ENCODE measurements at places on chromosomes 11 and 22. TPM values are rescaled to one million over a fixed set of nuclear protein-coding genes. Genes with fewer than 3 reads are reported as not detected.
A peak's percentile ranks its signal among the peaks of the same experiment; 100 is the strongest.

GRCh38 chr22:44191036-44191454, 10.3 kb downstream of the PARVG start:
- H3K27ac ChIP-seq: no peak overlapping the region
- H3K27me3 ChIP-seq: no peaks in the 10 kb centered on the region
- H3K4me1 ChIP-seq: no peaks in the 10 kb centered on the region
- H3K36me3 ChIP-seq: no peaks in the 10 kb centered on the region
- DNase-seq: peak; percentile 38
- no peak overlapping the region for H3K4me3 ChIP-seq

DNA sequence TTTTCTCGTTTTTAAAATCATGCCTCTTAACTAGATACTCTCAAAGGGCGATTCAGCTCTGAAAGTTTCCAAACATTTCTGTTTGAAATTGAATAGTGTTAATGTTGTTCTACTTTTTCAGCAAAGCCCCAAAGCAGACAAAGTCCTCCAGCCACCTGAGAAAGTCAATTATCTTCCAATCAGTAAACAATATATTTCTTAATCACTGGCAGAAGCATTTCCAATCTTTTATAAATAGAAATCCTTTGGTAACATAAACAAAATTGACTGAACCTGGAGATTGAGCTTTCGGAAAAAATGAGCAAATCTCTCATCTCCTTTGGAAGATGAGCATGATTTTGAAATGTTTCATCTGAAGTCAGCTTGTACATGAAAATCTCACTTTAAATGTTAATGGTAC, 84.4 kb upstream of the FIBIN start:
- H3K27me3 ChIP-seq: no peaks in the 10 kb centered on the region
- no peak overlapping the region for H3K27ac ChIP-seq
- no peak for DNase-seq
- no peak overlapping the region for H3K4me3 ChIP-seq

DNA sequence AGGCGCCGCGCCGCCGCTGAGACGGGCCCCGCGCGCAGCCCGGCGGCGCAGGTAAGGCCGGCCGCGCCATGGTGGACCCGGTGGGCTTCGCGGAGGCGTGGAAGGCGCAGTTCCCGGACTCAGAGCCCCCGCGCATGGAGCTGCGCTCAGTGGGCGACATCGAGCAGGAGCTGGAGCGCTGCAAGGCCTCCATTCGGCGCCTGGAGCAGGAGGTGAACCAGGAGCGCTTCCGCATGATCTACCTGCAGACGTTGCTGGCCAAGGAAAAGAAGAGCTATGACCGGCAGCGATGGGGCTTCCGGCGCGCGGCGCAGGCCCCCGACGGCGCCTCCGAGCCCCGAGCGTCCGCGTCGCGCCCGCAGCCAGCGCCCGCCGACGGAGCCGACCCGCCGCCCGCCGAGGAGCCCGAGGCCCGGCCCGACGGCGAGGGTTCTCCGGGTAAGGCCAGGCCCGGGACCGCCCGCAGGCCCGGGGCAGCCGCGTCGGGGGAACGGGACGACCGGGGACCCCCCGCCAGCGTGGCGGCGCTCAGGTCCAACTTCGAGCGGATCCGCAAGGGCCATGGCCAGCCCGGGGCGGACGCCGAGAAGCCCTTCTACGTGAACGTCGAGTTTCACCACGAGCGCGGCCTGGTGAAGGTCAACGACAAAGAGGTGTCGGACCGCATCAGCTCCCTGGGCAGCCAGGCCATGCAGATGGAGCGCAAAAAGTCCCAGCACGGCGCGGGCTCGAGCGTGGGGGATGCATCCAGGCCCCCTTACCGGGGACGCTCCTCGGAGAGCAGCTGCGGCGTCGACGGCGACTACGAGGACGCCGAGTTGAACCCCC, 798 bp downstream of the BCR start:
- no peak for DNase-seq
- peaks cover 50% of the 10 kb centered on the region for H3K4me1 ChIP-seq
- peak overlapping the region; percentile 76 for H3K4me3 ChIP-seq
- no peak overlapping the region for H3K27ac ChIP-seq
- no peaks in the 10 kb centered on the region for H3K27me3 ChIP-seq

DNA sequence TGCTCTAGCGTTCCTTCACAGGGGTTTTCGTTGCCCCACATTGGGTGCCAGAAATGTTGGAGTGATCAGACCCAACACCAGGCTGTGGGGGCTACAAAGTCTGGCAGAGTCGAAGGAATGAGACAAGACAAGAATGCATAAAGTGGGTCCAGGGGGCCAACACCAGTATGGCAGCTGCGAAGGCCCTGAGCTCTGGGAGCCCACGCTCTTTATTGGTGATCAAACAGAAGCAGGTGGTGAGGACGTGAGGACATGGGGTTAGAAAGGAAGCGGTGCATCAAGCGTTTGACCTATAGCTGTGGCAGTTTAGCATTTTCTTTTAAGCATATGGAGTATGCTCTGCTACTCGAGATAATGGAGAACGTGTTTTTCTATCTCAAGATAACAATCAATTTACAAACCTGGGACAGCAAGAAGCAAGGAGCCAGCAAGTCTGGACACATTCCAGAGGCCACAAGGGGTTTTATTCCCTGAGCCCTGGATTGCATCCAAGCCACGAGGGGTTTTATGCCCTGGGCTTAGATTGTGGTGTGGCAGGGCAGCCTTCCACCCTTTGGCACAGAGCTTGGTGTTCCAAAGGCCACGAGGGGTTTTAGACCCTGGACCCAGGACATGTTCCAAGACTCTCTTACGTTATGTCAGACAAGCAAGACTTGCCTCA, 3.9 kb upstream of the DNAJB13 start:
- H3K27ac ChIP-seq: no peak overlapping the region
- H3K27me3 ChIP-seq: no peaks in the 10 kb centered on the region
- DNase-seq: no peak
- no peaks in the 10 kb centered on the region for H3K36me3 ChIP-seq
- H3K4me3 ChIP-seq: no peak overlapping the region
- no peaks in the 10 kb centered on the region for H3K4me1 ChIP-seq

DNA sequence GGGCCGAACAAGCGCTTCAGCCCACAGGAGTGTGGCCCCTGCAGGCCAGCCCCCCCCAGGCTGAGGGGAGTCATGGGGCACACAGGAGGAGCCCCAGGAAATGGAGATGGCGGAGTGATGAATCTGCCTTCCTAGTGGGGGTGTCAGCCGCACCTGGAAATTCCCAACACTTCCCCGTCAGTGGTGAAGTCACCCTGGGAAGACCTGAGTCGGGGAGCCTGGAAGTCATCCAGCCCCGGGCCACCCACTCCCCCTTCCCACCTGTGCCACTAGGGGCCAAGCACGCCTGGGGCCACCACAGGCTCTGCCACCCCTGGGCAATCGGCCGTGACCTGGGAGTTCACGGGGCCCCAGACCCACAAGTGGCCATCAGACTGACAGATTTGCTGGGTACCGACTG, 12.6 kb downstream of the WNT7B start:
- no peak for DNase-seq
- H3K36me3 ChIP-seq: no peaks in the 10 kb centered on the region
- no peak overlapping the region for H3K27ac ChIP-seq
- no peak overlapping the region for H3K4me3 ChIP-seq

The FUT4 gene
- total RNA-seq: 3.2 TPM

The TRPM5 gene
- total RNA-seq: not detected

The PRODH gene
- total RNA-seq: not detected

DNA sequence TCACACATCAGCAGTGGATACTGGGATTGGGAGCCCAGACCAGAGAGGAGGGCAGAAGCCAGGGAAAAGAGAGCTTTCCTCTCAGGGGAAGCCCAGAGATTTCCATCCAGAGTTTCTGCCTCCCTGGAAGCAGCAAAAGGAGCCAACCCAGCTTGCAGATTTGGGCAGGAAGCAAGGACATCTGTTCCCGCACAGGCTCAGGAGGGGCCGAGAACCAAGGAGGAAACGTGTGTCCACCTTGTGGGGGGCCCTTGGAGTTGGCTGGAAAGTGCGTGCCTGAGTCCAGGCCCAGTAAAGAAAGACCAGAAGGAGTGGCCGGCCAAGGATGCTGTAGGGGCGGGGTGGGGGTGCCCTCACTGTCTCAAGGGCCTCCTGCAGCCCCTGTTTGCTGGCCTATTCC, 6.0 kb upstream of the NPTXR start:
- no peaks in the 10 kb centered on the region for H3K36me3 ChIP-seq
- H3K27me3 ChIP-seq: peaks cover 3% of the 10 kb centered on the region
- no peak for DNase-seq
- H3K4me3 ChIP-seq: no peak overlapping the region

- H3K27ac ChIP-seq: no peak overlapping the region
- H3K4me3 ChIP-seq: no peak overlapping the region
- DNase-seq: no peak
- no peaks in the 10 kb centered on the region for H3K4me1 ChIP-seq
- H3K27me3 ChIP-seq: no peaks in the 10 kb centered on the region
- no peaks in the 10 kb centered on the region for H3K36me3 ChIP-seq
These were observed 982.2 kb downstream of the BRD1 start for GRCh38 chr22:48845356-48845936.

GRCh38 chr11:45858751-45859398, 11.6 kb downstream of the CRY2 start:
- H3K4me3 ChIP-seq: no peak overlapping the region
- no peak for DNase-seq
- no peaks in the 10 kb centered on the region for H3K27me3 ChIP-seq
- H3K4me1 ChIP-seq: peaks cover 16% of the 10 kb centered on the region
- H3K36me3 ChIP-seq: peaks cover 80% of the 10 kb centered on the region

DNA sequence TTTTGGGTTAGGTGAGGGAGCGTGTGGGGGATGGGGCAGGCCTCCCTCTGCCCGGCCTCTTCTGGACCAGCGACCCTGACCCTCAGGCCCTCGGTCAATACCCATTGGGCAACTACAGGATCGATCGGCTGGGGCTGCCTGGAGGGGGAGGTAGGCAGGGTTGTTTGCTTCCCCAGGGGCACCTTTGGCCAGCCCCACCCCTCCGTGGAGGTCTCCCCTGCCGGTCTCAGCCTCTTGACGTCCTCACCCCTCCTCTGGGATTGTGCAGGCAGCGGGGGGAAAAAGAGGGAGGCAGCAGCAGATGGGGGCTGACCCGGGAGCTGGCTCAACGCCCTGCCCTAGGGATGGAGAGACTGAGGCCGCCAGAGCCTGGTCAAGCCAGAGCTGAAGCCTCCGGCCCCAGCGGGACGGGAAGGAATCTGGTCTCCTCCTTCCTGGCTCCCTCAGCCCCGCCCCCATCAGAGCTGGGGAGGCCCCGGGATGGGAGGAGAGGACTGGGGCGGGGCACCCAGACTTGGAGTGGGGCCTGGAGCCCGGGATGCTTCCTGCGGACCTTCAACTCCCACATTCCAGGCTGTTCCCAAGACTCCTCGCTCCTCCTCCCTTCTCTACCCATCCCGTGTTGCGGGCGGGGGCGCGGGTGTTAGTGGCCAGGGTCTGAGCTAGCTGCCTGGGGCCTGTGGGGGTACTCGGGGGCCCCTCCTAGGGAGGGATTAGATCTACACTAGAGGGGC, 14.4 kb upstream of the CDC42EP1 start:
- no peaks in the 10 kb centered on the region for H3K36me3 ChIP-seq
- peaks cover 32% of the 10 kb centered on the region for H3K4me1 ChIP-seq
- H3K4me3 ChIP-seq: peak overlapping the region; percentile 26
- DNase-seq: peak; percentile 93
- peak overlapping the region; percentile 87 for H3K27ac ChIP-seq

GRCh38 chr11:5994791-5995190, 8.0 kb upstream of the OR52L1 start:
- no peak overlapping the region for H3K4me3 ChIP-seq
- H3K36me3 ChIP-seq: no peaks in the 10 kb centered on the region
- H3K27me3 ChIP-seq: no peaks in the 10 kb centered on the region
- no peak for DNase-seq
- H3K4me1 ChIP-seq: no peaks in the 10 kb centered on the region

DNA sequence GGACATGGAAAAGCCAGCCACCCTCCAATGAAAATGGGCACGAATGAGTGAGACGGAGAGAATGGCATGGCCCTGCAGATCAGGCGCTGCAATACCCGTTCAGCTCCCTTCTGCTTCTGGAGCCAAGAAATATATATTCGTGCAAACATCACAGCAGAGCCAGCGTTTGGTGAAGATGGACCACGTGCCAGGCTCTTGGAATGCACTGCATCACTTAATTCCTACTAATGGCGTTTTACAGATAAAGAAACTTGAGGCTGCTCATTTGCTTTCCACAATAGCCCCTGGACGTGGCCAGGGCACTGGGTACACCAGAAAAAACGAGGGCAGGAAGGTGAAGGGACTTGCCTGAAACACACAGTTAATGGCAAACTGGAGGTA, 1.6 kb upstream of the FXYD2 start:
- DNase-seq: no peak
- H3K4me3 ChIP-seq: no peak overlapping the region

DNA sequence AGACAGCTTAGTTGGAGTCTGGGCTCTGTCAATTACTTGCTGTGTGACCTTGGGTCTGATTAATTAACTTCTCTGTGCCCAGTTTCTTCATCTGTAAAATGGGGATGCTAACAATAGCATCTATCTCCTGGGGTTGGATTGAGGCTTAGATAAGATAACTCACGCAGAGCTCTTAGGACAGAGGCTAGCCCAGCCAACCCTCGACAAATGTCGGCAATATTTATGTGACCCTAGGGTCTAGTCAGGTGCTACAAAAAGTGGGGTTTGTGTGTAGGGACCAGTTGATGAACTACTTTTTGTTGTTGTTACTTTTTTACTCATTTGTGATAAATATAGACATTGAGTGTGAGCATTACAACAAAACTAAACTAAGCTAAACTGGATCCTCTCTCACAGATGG, 22.4 kb downstream of the SYT13 start:
- H3K36me3 ChIP-seq: no peaks in the 10 kb centered on the region
- H3K27ac ChIP-seq: no peak overlapping the region
- DNase-seq: no peak
- H3K4me1 ChIP-seq: peaks cover 29% of the 10 kb centered on the region

Measured in SJSA1 (cell line).